ENCODE measurements at places on chromosomes 5 and 9.

DNA sequence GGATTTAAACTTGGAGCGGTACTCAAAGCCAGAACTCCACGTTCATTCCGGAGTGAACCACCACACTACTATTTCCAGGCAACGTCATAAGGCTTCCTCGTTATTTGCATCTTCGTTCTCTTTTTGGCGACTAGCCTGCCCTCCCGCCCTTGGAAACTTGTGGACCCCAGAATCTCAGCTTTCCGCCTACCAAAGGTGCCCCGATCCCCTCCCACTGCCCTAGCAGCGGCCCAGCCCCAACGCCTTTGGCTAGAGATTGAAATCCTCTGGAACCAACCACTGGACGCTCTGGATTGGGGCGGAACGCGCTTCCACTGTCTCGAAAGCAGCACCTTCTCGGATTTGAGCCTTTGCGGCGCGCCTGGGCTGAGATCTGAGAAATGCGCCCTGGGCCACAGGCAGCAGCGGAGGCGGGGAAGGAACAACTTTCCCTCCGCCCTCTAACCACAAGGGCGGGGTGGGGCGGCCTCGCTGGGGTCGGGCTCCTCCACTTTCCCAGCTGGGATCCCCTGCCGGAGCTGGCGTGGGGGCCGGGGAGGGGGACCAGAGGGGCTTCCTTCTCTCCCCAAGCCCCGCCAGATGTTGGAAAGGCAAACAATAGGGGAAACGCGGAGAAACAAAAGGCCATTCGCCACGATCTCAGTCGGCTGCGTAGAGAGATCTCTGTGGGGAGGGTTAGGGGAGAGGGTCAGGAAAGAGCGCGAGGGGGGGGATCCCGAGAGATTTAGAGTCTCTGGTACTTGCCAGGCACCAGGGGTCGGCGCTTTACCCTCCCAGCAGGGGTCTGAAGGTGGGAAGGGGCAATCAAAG, 1.3 kb downstream of the MOB3B start:
- DNase-seq: peak; percentile 91

- peak; percentile 91 for DNase-seq
Measured at GRCh38 chr9:99433555-99433954, 211.5 kb downstream of the SEC61B start.

GRCh38 chr5:151569132-151570046, 21.7 kb downstream of the FAT2 start:
- DNase-seq: peak; percentile 85

- DNase-seq: no peak
Measured at GRCh38 chr9:83185488-83186154, 122.7 kb upstream of the RASEF start.

- no peak for DNase-seq
Measured at GRCh38 chr5:136781464-136781863, 416.1 kb upstream of the TRPC7 start.

DNA sequence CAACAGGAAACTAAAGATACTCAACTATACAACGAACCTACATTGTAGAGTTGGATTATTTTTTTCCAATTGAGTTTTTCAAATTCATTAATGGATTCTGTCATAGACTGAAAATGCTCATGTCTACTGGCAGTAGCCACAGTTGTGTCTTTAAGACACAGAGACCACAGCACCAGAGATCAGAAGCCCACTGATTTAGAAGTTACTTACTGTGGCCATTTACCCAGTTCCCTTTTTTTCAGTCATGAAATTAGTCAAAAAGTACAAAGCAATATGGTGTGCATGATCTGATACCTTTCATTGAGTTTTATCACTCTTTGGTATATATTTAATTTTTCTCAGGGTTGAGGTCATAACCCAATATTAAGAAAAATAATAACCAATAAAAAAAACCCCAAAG, 1640.2 kb upstream of the WWC1 start:
- no peak for DNase-seq
